ENCODE measurements at places on chromosomes 16 and 17.

DNA sequence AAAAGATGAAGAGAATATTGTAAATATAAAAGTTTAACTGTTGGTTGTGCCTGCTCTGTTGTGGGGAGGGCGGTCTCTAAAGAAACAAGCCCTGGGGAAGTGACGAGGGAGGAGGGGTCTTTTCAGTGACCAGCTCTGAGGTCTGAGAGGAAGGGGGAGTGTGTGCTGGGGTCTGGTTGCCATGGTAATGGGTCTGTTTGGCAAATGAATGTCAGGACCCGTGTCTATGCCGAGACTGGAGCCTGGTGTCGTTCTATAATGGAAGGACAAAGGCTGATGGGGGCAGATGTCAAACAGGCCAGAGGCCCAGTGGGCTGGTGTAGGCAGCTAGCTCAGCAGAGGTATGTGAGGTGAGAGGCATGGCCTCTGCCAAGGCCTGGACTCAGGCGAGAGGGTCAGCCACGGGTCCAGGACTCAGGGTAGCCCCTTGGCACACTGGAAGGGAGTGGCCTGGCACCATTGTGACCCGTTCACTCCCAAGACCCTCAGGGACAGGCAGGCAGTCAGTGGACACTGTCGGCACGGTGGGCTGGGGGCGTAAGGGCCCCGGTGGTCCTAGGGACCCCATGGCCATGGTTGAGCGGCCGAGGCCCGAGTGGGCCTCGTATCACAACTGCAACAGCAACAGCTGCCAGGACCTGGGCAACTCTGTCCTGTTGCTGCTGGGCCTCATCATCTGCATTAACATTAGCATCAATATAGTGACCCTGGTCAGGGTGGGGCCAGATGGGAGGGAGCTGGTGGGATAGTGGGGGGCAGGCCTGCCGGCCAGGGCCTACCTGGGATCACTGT lies at the start of gene SPEM1:
SPEM1 (plus strand) TSS at position 506 of the 792 bp plus-strand sequence; CDS start at position 567, 61 bp downstream.
- no peak for DNase-seq

DNA sequence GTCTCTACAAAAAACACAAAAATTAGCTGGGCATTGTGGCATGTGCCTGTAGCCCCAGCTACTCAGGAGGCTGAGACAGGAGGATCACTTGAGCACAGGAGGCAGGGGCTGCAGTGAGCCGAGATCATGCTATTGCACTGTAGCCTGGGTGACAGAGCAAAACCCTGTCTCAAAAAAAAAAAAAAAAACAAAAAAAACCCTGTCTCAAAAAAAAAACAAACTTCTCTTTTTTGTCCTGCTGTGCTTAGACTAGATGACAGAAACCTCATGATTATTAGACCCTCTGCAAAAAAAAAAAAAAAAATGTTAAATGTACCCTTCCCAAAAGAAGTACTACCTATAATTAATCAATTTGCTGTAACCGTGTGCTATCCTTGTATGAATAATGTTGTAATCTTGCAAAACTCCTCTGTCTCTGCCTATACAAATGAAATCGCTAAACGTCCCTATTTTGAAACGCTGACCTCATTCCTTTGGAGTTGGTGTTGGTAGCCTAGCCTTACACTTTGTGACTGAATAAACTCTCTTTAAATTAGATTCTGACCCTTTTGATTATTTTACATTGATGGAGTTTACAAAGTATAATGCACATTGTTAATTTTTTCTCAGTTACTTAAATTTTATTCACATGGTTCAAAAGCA lies 13.6 kb upstream of the DHRS7B start:
- DNase-seq, result no peak

- DNase-seq, result no peak
Observed at GRCh38 chr16:48292452-48292851, 45.1 kb upstream of the ABCC11 start.

DNA sequence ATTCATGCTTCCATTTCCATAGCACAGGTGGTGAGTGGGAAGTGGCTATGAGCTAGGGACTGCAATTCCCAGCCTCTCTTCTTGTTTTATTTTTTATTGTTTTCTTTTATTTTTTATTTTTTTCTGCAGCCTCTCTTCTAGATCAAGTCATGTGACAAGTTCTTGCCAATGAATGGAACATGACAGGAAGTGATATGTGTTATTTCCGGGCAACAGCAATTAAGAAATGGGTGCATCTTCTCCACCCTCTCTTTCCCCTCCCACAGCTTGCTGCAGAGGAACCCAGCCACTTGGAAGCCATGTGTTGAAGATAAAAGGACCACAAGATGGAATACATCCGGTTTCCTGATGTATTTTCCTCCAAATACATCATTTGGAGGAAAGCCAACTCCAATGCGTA lies 23.6 kb downstream of the IRX5 start:
- no peak for DNase-seq

DNA sequence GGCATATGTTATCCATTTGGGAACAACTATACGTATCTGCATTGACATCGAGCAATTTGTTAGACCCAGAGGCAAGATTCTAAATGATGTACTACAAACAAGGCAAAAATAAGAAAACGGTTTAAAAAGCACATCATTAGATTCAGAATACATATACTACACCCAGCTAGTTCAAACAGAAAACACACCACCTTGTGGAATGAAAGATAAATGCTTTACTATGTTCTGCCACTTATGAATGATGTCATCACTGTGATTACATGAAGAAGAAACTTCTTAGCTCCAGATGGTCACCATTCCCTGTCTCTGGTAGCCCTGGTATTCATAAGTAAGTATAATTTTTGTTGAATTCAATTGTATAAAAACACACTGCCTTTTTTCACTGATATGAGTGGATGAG lies 7.8 kb downstream of the NACA2 start:
- no peak for DNase-seq

DNA sequence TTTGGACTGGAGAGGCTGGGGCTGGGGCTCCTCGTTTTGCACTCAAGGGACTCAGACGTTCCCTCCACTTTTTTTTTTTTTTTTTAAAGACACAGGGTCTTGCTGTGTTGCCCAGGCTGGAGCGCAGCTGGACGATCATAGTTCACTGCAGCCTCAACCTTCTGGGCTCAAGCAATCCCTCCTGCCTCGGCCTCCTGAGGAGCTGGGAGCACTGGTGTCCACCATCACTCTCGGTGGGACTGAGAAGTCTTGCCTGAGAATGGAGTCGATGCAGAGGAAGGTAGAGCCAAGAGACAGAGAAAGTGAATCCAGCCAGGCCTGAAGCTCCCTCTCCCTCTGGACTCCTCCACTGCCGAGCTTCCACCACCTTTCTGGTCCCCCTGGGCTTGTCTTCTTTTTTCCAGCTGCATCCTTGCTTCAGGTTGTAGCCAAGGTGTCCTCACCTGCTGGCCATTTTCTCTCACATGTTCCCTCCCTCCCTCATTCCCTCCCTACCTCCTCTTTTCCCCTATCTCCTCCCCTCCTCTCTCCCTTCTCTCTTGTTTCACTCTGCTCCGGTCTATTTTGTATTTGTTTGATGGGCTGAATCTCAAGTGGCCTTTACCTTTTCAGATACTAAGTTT lies 233.8 kb downstream of the SNX29 start:
- DNase-seq, result no peak

DNA sequence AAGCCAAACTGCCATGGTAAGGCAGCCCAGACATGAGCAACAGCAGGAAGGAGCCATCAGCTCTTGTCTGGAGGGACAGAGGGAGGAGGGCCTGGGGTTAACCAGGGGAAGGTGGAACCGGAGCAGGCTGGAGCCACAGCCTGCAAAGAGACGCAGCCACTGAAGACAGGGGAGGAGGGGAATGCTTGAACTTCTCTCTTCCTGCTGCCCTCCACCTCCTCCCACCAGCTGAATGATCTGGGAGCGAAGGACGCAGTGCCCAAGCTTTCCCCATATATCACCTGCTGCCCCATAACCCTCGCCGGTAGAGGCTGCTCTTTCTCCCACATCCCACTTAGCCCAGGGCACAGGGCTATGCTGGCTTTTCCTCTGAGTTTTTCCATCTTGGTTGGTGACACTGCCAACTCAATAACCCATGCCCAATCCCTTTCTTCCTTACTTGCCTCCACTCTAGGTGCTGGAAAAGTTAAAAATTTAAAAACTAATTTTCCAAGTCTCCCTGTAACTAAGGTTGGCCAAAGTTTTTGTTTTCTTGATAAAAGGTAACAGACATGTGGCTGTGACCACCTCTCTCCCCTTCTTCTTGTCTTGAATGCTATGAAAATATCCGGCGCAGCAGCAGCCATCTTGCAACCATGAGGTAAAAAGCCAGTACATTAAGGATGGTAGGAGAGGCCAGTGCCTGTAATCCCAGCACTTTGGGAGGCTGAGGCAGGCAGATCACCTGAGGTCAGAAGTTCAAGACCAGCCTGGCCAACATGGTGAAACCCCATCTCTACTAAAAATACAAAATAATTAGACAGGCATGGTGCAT lies 21.8 kb upstream of the CACNG4 start:
- DNase-seq, result no peak

DNA sequence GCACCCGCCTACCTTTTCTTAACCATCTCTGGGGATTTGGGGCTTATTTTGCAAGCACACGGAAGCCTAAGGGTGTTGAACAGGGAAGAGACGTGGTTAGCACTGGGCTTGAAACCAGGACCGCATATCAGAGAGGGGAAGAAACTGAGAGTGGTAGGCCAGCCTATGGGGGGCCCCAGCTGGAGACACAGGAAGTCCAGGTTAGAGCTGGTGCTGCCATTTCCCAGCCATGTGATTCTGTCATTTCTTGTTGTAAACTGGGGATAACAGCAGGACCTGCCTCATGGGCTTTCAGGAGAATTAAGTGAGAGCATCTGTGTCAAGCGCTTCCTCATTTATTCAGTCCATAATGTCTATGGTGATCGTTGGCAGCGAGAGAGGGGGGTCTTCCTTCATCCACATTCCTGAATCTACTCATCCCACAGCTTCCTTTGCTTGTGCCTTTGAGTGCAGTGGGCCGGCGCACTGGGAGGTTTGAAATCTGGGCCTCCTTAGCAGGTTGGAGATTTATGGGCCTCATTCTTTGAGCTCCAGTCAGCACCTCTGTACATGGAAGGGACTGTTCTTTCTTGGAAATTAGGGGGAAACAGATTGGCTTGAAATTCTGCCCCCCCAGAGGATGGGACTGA lies 20.1 kb downstream of the NKD1 start:
- no peak for DNase-seq

GRCh38 chr17:2799653-2800052 lies 3.4 kb downstream of the RAP1GAP2 start:
- DNase-seq, result no peak

DNA sequence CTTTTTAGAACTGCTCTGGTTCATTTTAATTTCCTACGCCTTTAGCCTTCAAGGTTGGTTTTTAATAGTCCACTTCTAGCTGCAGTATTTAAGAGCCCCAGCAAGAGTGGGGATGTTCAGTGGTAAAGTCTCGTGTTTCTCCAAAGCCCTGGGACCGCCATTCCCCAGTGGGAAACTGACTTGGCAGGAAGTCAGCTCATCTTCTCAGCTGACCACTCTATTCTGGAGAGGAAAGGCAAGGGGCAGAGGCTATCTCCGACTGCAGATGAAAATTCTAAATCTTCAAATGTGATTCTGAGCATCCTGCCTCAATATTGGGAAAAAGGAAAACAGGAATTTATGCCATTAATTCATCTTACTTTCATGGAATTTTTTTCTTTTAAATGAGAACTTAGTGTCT lies 35.5 kb downstream of the HS3ST3B1 start:
- no peak for DNase-seq

DNA sequence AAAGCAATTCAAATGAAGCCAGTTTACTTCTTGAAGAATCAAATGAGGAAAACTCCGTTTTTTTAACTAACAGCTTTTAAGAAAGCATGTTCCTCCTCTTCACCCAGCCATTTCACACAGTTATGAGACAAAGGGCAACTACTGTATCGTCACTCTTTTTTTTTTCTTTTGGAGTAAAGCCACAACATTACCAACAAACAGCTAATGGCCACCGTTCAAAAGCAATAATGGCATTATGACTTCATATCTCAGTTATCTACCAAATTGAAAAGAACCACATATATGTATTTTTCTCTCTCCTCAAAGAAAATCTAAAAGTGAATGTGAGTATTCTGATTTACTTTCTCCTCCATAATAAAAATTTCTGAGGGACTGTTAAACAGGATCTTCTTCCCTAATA lies 14.5 kb downstream of the GRB2 start:
- no peak for DNase-seq

- DNase-seq, result peak; percentile 66
Observed at GRCh38 chr16:58243528-58244004, 45.7 kb upstream of the CSNK2A2 start.

- no peak for DNase-seq
Observed at GRCh38 chr17:61423967-61424649, 24.5 kb downstream of the TBX2 start.

- DNase-seq, result no peak
Observed at GRCh38 chr16:76835339-76835738, 355.7 kb upstream of the MON1B start.

- no peak for DNase-seq
Observed at GRCh38 chr17:61409301-61410112, 9.9 kb downstream of the TBX2 start.

GRCh38 chr16:90022209-90023077 lies 3.2 kb upstream of the DBNDD1 start:
- DNase-seq, result peak; percentile 65

- no peak for DNase-seq
Observed at GRCh38 chr16:51876934-51877333, 670.0 kb downstream of the TOX3 start.

GRCh38 chr17:75845058-75845711 lies 981 bp upstream of the UNC13D start:
- DNase-seq, result peak; percentile 75

DNA sequence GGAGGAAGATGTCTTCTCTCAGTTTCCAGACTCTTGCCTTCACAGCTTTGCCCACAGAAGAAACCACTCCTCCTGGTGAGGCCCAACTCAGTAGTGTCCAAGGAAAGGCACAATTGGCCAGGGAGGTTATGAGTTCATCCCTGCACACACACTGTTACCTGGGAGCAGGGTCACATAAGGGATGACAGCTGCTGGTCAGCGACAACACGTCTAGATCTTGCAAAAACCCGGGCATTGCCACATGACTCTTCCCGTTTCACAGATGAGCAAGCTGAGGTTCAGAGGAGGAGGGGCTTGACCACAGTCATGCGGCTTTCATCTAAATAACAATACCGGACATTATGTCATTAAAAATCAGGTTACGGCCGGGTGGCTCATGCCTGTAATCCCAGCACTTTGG lies 186.0 kb downstream of the COPRS start:
- no peak for DNase-seq

- DNase-seq, result no peak
Observed at GRCh38 chr16:180101-180675, at the start of gene HBQ1. Gene HBQ1 (plus strand): TSS chr16:180459. CDS start chr16:180487, 28 bp downstream.

GRCh38 chr16:48596326-48596725 lies 13.7 kb downstream of the N4BP1 start:
- DNase-seq, result no peak

- DNase-seq, result no peak
Observed at GRCh38 chr16:29820271-29820701, at the start of gene MVP. Gene MVP (plus strand): TSS chr16:29820462. CDS start chr16:29830550, 10,088 bp downstream.

- no peak for DNase-seq
Observed at GRCh38 chr17:80449930-80450576, 26.4 kb downstream of the NPTX1 start.

DNA sequence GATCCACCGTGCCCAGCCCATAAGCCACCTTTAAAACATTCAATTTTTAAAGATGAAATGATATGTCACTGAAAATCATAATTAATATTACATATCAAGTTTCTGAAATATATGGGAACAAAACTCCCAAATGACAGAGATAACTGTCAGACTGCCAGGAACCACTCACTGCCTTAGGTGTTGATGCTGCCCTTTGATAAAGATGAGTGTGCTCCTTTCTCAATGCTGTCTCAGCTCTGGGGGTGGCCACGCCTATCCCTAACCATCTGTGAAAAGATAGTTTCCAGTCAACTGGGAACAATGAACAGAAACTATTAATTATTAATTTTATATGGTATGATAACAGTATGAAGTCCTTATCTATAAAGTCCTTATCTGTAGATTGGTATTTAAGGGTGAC lies 177.7 kb downstream of the MYO1D start:
- DNase-seq, result no peak

- DNase-seq, result no peak
Observed at GRCh38 chr17:10754861-10755591, 25.2 kb upstream of the TMEM220 start.

Measured in memory B cell (primary cell).